ENCODE measurements at places on chromosomes 5 and 9.
A peak's percentile ranks its signal among the peaks of the same experiment; 100 is the strongest.

DNA sequence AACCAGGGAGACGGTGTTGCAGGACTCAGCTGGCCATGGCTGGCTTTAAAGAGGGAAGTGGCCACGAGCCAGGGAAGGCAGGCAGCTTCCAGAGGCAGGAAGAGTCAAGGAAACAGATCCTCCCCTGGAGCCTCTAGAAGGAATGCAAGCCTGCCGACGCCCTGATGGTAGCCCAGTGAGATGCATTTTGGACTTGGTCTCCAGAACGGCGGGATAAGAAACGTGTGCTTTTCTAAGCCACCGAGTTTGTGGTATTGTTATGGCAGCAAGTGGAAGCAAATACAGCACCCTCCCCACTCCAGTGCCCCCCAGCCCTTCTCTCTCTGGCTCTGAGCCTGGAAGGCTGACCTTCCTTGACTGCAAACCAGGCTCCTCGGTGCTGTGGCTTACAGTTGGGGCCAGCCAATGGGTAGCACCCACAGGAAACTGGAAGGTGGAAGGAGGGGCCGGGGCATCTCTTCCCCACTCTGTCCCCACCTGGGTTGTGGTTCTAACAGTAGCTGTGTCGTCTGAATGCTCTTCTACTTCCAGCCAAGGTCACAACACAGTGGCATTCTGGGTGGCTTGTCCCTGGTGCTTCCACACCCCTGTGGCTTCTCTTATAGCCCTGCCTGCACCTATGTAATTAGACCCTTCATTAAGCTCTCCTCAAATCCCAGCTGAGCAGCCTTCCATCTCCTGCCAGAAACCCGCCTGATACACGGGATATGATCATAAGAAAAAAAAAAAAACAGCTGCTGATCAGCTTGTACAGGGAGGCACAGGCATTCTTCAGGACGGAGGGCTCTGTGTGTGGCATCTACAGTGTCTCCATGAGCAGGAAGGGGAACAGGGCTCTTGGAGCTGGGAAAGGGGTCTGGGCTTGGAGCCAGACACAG, 29.9 kb upstream of the UNC5A start:
- H3K4me1 ChIP-seq = no peaks in the 10 kb centered on the region
- no peak overlapping the region for H3K27ac ChIP-seq
- no peaks in the 10 kb centered on the region for H3K36me3 ChIP-seq
- H3K4me3 ChIP-seq = no peak overlapping the region
- H3K27me3 ChIP-seq = peaks cover 89% of the 10 kb centered on the region
- no peak for DNase-seq

DNA sequence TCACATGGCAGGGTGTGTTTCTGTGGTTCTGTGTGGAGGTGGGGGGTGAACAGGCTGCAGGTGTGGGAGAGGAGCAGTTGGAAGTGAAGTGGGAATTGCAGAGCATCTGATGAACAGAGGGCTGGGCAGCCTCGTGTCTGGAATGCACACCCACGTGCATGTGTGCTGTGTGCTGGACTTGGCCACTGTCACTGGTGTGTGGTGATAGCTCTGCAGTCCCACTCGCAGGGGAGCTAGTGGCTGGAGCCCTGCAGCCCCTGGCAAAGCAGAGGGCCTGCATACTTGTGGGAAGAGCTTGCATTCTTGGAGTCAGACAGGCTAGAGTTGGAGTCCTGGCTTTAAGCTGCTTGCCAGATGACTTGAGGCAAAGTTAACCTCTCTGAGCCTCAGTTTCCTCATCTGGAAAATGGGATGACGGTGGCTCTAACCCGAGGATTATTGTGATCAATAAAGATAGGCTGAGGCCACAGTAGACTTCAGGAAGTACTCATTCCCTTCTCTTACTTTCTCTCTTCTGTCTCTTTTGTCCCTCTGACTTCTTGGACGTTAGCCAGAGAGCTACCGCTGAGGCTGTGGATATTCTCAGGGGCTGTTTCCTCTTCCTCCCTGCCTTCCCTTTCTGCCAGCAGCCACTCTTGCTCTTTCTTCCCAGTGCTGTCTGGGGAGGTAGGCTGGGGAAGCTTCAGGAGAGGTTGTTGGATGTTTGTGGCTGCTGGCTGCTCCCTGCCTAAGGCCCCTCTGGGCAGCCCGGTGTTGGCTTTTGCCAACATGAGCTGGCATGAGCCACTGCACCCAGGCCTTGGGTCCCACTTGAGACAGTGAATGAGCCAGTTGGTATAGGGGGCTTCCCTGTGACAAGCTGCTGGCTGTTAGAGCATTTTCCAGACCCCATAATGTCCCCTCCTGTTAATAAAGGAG, 18.3 kb downstream of the PSAT1 start:
- DNase-seq = no peak
- no peaks in the 10 kb centered on the region for H3K27me3 ChIP-seq
- H3K27ac ChIP-seq = peak overlapping the region; percentile 64
- no peaks in the 10 kb centered on the region for H3K4me1 ChIP-seq

DNA sequence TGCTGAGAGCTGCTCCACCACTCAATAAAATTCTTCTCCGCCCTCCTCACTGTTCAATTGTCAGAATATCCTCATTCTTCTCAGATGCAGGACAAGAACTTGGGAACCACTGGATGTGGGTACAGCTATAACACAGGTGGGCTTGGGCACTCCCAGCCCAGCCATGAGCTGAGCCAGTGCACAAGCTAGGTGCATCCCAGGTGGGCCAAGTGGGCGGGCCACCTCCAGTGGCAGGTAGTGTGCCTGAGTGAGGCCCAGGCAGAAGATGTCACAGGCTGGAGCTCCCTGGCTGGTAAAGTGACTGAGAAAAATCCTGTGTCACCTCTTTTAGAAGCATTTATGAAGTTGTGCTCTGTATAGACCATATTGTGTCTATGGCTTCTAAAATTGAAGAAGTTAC, 501.6 kb upstream of the TYRP1 start:
- H3K4me1 ChIP-seq = no peaks in the 10 kb centered on the region
- H3K4me3 ChIP-seq = no peak overlapping the region
- no peak for DNase-seq
- no peaks in the 10 kb centered on the region for H3K27me3 ChIP-seq
- no peak overlapping the region for H3K27ac ChIP-seq

GRCh38 chr9:105302728-105303127, 58.3 kb downstream of the SLC44A1 start:
- no peaks in the 10 kb centered on the region for H3K27me3 ChIP-seq
- H3K36me3 ChIP-seq = peaks cover 2% of the 10 kb centered on the region
- H3K4me3 ChIP-seq = no peak overlapping the region
- no peaks in the 10 kb centered on the region for H3K4me1 ChIP-seq
- no peak for DNase-seq
- H3K27ac ChIP-seq = no peak overlapping the region

GRCh38 chr5:160555581-160555970, 133.9 kb downstream of the PTTG1 start:
- no peak overlapping the region for H3K4me3 ChIP-seq
- H3K27ac ChIP-seq = no peak overlapping the region
- no peaks in the 10 kb centered on the region for H3K27me3 ChIP-seq
- H3K4me1 ChIP-seq = no peaks in the 10 kb centered on the region
- H3K36me3 ChIP-seq = no peaks in the 10 kb centered on the region

DNA sequence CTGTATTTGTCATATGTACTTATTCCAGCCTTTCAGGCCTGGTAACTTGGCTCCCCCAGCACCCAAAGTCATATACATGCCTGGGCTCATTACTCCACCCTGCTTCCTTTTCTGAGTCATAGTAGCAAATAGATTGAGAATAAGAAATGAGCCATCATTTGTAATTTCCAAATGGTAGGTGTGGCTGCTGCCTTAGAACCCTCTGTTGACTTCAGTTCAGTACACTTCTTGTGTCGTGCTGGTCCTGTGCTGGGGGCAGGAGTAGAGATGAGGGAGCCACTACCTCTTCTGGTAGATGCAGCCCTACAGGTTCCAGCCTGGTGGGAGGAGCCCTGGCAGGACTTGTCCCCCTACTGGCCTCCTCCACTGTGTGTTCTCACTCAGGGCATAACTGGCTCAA, 11.1 kb downstream of the GM2A start:
- H3K4me1 ChIP-seq = peaks cover 1% of the 10 kb centered on the region
- no peaks in the 10 kb centered on the region for H3K27me3 ChIP-seq
- no peak overlapping the region for H3K4me3 ChIP-seq
- H3K36me3 ChIP-seq = peaks cover 18% of the 10 kb centered on the region

- no peak for DNase-seq
- H3K36me3 ChIP-seq = no peaks in the 10 kb centered on the region
- H3K27me3 ChIP-seq = no peaks in the 10 kb centered on the region
- H3K4me3 ChIP-seq = no peak overlapping the region
Measured at GRCh38 chr5:88183255-88183654, 85.4 kb downstream of the TMEM161B start.

GRCh38 chr5:73698011-73698410, 72.0 kb downstream of the ARHGEF28 start:
- H3K4me1 ChIP-seq = peaks cover 19% of the 10 kb centered on the region
- no peak overlapping the region for H3K27ac ChIP-seq
- H3K4me3 ChIP-seq = no peak overlapping the region
- H3K27me3 ChIP-seq = peaks cover 5% of the 10 kb centered on the region
- no peak for DNase-seq

GRCh38 chr9:135146766-135147473, 59.5 kb downstream of the OLFM1 start:
- H3K27ac ChIP-seq = no peak overlapping the region
- H3K36me3 ChIP-seq = no peaks in the 10 kb centered on the region
- H3K4me3 ChIP-seq = no peak overlapping the region
- peaks cover 19% of the 10 kb centered on the region for H3K27me3 ChIP-seq
- H3K4me1 ChIP-seq = no peaks in the 10 kb centered on the region

- H3K4me1 ChIP-seq = no peaks in the 10 kb centered on the region
- H3K4me3 ChIP-seq = no peak overlapping the region
- H3K36me3 ChIP-seq = no peaks in the 10 kb centered on the region
- no peak overlapping the region for H3K27ac ChIP-seq
- no peak for DNase-seq
- H3K27me3 ChIP-seq = no peaks in the 10 kb centered on the region
Measured at GRCh38 chr5:153212471-153212870, 278.0 kb upstream of the GRIA1 start.

GRCh38 chr9:1658661-1659362, 356.3 kb upstream of the SMARCA2 start:
- no peak overlapping the region for H3K4me3 ChIP-seq
- no peak overlapping the region for H3K27ac ChIP-seq

- no peak for DNase-seq
- H3K36me3 ChIP-seq = peaks cover 6% of the 10 kb centered on the region
- no peak overlapping the region for H3K27ac ChIP-seq
- H3K4me1 ChIP-seq = no peaks in the 10 kb centered on the region
Measured at GRCh38 chr9:126296687-126297086, 29.9 kb upstream of the MVB12B start.

DNA sequence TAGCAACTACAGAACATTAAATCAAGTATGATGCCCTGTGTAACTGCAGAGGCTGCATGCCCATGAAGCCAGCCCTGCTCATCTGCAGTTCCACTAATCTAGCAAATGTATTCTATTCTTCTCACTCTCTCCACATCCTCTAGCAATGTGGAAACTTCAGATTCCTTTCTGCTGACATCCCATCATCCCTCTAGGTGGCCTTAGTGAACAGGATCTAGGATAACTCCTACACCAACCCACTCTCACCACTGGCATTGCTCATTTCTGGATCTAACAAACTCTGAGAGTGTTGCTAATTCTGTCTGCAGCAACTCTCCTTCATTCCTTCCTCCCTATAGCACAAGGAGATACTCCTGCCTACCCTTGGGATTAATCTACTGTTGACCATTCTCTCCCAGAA, 80.8 kb downstream of the FAM81B start:
- H3K4me1 ChIP-seq = peaks cover 12% of the 10 kb centered on the region
- no peak for DNase-seq
- H3K27me3 ChIP-seq = no peaks in the 10 kb centered on the region
- no peak overlapping the region for H3K4me3 ChIP-seq
- peaks cover 32% of the 10 kb centered on the region for H3K36me3 ChIP-seq
- H3K27ac ChIP-seq = no peak overlapping the region

GRCh38 chr9:89683626-89684025, 78.8 kb downstream of the GADD45G start:
- H3K36me3 ChIP-seq = no peaks in the 10 kb centered on the region
- H3K4me3 ChIP-seq = no peak overlapping the region
- DNase-seq = no peak
- H3K27me3 ChIP-seq = peaks cover 17% of the 10 kb centered on the region

DNA sequence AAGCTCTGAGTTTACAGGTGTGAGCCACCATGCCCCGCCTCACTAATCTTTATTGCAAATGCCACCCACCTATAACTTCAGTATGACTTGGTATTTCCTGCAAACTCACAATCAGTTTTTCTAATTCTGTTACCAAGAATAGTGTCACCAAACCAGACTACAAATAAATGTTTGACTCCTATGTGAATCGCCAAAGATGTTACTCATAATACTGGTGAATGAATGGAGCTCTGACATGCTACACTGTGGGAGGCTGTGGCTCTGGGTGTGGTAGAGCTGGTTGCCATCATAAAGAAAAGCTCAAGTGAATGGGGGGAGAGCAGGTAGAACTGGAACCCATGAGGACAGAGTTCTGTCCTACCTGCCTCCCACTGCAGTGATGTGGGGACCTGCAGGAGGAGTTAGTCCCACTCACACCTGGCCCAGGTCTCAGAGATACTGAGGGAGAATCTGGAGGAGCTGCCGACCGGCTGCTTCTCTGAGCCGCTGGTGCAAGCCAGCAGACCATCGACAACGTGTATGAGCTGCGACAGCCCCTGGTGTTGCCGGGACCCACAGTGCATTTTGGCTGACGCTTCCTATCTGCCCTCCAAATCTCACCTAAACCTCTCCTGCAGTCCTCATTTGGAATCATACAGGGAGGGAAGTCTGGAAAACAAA, 95.7 kb downstream of the ENTREP1 start:
- H3K4me3 ChIP-seq = no peak overlapping the region
- DNase-seq = no peak
- H3K27me3 ChIP-seq = peaks cover 11% of the 10 kb centered on the region
- no peak overlapping the region for H3K27ac ChIP-seq
- H3K4me1 ChIP-seq = no peaks in the 10 kb centered on the region

DNA sequence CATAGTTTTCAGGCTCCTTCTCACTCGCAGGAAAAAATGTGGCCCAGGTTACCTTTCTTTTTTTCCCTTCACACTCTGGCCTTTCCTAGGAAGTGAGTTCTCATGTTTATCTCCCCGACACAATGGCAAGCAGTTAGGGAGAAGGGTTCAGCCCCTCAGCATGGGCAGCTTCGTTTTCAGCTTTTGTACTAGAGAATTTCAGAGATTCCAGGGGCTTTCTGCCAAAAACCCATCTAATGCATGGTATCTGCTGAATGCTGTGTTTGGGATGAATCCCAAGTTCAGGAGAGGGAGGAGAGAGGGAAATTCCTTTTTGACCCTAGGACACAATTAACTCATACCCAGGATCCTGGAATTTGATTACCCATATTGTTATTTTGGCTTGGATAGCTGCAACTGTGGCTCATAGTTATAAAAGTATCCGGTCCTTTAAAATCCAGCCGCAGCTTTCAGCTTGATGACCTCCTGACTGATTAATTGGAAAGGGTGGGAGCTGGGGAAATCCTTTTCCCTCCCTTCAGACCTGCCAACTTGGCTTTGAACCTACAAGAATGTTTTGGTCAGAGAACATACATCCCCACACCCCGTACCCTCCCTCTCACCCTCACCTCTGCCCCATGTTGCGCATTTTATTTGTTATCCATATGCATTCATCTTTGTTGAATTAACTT, 78.4 kb downstream of the TMEM252 start:
- H3K27me3 ChIP-seq = peaks cover 13% of the 10 kb centered on the region
- DNase-seq = no peak
- H3K4me3 ChIP-seq = no peak overlapping the region
- H3K27ac ChIP-seq = no peak overlapping the region
